NCI-H524 treated with DMSO at 0.1 percent for 48 hours (cell line): ENCODE measurements at places on chromosomes 3 and 15.
A peak's percentile ranks its signal among the peaks of the same experiment; 100 is the strongest.

- DNase-seq = no peak
These were observed at the start of gene GCNT3 for GRCh38 chr15:59611276-59612260. GCNT3 (plus strand) TSS chr15:59611783; CDS start chr15:59618239, 6,456 bp downstream.

GRCh38 chr3:147191795-147192385, 214.5 kb downstream of the ZIC4 start:
- DNase-seq = peak; percentile 37

DNA sequence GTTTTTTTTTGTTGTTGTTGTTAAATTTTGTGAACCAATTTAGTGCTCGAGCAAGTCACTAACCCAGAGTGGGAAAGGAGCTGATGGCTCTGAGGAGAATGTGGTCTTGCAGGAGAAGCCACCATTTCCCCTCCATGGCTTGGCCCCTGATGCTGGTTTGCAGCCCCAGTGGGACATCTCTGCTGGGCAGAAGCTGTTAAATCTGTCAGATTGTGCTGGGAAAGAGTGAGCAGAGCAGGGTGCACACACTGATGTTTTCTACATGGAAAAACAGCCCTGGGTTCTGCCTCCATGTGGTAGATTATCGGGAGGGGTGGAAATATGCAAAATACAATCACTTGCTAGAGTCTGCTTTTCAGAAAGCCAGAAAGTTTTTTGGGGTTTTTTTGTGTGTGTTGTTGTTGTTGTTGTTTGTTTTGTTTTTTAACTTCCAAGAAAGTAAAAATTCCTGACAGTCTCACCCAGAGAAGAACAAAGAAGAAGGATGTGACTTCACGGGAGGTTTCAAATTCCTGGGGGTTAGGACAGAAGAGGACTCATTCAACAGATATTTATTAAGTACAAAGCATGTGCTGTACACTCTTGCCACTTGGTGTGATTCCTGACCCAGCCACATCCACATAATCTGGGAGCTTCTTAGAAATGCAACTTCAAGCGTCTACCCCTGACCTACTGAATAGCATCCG, 133.7 kb downstream of the FOXB1 start:
- DNase-seq = no peak

DNA sequence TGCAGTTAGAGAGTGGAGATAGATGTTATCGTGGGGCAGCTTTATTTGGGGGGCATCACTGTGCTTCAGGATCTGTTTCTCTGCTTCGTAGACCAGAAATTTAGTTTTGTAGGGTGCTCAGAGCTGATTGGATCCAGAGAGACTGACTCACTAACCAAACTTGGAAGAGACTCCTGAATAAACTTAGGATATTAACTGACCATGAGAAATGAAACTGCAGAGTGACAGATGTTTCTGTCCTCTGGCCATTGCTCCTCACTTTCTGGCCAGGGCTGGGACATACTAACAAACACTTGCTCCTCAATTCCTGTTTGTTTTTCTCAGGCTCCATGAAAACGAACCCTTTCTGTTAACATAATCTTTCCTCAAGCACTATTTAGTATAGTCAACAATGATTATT, 4.3 kb downstream of the ZNF592 start:
- no peak for DNase-seq

DNA sequence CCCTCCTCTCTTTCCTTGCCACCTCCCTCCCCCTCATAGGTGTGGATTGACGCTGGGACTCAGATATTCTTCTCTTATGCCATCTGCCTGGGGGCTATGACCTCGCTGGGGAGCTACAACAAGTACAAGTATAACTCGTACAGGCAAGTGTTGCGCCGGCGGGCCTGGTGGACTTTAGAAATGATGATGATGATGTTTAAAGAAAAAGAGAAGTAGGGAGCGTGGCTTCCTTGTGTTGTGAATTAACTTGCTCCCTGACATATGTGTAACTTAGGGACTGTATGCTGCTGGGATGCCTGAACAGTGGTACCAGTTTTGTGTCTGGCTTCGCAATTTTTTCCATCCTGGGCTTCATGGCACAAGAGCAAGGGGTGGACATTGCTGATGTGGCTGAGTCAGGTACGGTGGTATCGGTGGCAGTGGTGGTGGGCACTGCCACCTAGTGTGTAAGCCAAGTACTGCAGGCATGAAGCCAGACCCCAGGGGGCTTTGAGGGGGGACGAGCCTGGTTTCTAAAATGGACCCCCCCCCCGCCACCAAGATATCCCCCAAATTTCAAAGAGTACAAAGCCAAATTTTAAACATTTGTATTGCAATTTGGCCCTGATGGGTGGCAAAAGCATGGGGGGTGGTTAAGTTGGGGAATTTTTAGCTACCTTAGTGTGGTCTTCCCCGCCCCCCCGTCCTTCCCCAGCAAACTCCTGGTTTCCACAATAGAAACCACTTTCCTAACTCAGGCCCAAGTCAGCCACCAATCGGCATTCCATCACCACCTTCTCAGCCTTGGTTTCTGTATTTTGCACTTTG, 65.6 kb downstream of the SLC6A6 start:
- no peak for DNase-seq

DNA sequence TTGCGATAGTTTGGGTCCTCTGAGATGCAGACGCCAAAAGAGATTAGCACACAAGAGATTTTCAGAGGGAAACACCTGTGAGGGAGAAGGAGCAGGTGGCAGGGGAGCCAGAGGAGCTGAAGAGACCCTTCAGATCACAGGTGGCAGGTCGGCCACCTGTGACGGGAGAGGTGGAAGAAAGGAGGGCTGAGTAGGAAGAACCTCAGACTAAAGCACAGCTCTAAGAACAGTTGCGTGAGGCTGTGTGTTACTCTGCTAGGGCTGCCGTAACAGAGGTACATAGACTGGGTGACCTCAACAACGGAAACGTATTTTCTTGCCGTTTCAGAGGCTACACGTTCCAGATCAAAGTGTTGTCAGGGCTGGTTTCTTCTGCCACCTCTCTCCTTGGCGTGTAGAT, 38.5 kb downstream of the C2CD4A start:
- no peak for DNase-seq
